ENCODE measurements at places on chromosomes 4 and X. TPM values are rescaled to one million over a fixed set of nuclear protein-coding genes. Genes with fewer than 3 reads are reported as not detected.

The HTN1 gene
- not detected for total RNA-seq

The ZMAT1 gene
- total RNA-seq = 3.7 TPM

The RAB9B gene
- 0.25 TPM for total RNA-seq

The FAM9C gene
- total RNA-seq = 0.07 TPM

- H3K4me1 ChIP-seq = peaks cover 2% of the 10 kb centered on the region
- no peak overlapping the region for H3K4me3 ChIP-seq
- H3K27ac ChIP-seq = no peak overlapping the region
- peaks cover 90% of the 10 kb centered on the region for H3K27me3 ChIP-seq
- DNase-seq = no peak
- no peaks in the 10 kb centered on the region for H3K36me3 ChIP-seq
Observed at GRCh38 chrX:120795301-120795700, 80.4 kb downstream of the CT47B1 start.

- no peak overlapping the region for H3K27ac ChIP-seq
- no peaks in the 10 kb centered on the region for H3K27me3 ChIP-seq
- no peaks in the 10 kb centered on the region for H3K36me3 ChIP-seq
- DNase-seq = no peak
Observed at GRCh38 chr4:95106408-95106928, 348.7 kb downstream of the BMPR1B start.

GRCh38 chr4:4555916-4556315 lies 14.1 kb upstream of the STX18 start:
- no peak overlapping the region for H3K4me3 ChIP-seq
- no peak for DNase-seq
- H3K36me3 ChIP-seq = peaks cover 39% of the 10 kb centered on the region
- no peaks in the 10 kb centered on the region for H3K27me3 ChIP-seq

DNA sequence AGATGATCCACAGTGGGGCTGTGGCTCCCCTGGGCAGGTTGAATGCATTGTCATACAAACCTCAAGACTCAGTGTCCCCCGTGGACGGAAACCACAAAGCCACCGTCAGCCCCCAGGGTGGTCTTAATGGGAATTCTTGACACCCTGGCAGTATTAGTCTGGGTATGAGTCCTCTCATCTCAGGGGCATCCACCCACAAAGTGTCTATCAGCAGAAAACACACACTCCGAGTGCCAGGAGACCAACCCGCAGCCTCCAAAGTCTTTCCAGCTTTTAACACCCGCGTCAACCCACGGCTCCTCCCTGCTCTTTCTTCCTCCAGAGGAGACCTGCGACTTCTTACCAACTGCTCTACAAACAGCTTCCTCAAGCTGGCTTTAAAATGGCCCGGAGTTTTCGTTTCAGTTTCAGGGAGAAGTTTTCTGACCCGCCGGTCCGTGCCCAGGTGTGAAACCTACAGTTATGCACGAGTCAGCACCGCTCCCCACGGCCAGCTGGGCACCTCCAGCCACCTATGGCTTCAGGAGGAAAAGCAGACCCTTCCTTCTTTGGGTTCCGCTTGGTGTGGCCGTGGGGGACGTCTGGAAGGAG lies 14.4 kb upstream of the ASMTL start:
- DNase-seq = no peak
- no peak overlapping the region for H3K27ac ChIP-seq
- no peak overlapping the region for H3K4me3 ChIP-seq
- peaks cover 49% of the 10 kb centered on the region for H3K27me3 ChIP-seq

All from WTC11 (cell line).